ENCODE measurements at places on chromosomes 2 and 18. TPM values are rescaled to one million over a fixed set of nuclear protein-coding genes. Genes with fewer than 3 reads are reported as not detected.

Gene AQP4
- total RNA-seq = not detected

Gene IL18RAP
- total RNA-seq = 37.1 TPM

- no peak for DNase-seq
Measured at GRCh38 chr18:46084431-46084830, 12.4 kb upstream of the PSTPIP2 start.

DNA sequence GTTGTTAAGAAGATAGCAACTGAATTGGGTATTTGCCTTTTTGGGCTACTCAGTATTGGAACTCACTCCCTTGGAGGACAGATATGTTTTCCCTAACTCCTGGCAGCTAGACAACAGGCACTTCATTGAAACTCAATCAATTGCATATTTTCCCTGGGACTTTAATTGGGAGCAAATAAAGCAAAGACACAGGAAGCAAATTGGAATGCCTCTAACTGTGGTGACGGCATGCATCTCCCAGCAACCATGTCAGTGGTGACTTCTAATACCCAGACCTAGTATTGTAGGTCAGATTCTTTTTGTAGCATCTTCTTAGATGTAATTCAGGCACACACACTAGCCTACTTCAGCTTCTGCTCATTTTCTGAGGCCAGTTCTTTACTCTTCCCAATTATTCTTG is 164.2 kb upstream of the SETBP1 start:
- no peak for DNase-seq

DNA sequence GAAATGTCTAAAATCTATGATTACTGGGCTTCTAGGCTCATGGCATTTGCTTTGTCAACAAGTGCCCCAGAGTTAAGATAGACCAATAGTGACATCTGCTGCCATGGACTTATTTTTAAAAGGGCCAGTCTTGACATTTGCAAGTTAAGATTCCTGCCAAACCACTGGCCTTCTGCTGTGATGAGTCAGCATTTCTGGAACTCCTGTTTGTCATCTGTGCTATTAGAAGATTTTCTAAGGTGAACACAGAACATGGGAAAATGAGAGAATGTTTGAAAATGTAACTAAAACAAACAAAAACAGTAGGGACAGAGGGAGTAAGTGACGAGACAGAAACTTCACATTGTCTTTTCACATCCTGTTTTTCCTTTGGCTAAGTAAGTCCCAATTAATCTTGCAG is 93.7 kb upstream of the WDR75 start:
- DNase-seq = no peak

GRCh38 chr2:190628591-190629319 is 20.1 kb upstream of the NAB1 start:
- no peak for DNase-seq

- no peak for DNase-seq
Measured at GRCh38 chr2:156192468-156192867, 140.1 kb downstream of the NR4A2 start.

GRCh38 chr2:120440521-120441350 is 94.8 kb downstream of the INHBB start:
- DNase-seq = no peak
